Activated CD4-positive, alpha-beta T cell treated with anti-CD3 and anti-CD28 coated beads for 36 hours (primary cell): ENCODE measurements at places on chromosomes 1 and 21.

DNA sequence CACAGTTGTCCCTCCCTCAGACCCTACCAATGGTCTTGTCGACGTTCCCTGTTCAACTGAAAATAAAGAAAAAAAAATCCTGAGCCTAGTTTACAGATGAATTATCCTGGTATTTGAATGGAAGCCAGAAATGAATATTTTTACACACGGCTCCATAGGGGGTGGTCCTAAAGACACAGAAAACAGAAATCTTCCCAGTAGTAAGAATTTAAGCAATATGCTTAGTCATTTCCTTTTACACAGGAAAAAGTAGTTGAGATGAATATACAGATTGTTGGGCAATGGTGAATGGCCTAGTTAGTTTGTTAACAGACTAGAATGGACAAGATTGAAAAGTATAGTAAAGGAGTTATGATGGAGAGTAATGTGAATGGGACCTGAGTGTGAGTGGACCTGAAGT lies 67.4 kb downstream of the RGS18 start:
- DNase-seq, result no peak
- H3K36me3 ChIP-seq, result no peaks in the 10 kb centered on the region
- H3K4me3 ChIP-seq, result no peak overlapping the region
- H3K27me3 ChIP-seq, result no peaks in the 10 kb centered on the region

DNA sequence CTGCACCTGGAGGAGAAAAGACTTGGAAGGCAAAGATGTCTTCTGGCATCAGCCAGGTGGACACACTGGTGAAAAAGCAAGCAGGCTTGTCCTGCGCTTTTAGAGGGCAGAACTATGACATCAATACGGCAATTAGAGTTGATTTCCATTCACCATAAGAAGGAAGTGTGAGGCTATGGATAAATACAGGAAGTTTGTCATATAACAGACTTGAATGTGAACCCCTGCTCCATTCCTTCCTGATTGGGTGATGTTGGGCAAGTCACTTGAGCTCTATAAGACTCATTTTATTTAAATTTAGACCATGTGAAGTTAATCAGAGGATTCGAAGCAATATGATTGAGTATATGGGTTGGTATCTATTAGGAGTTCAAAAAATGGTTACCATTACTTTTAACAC lies 137.8 kb downstream of the PLPP3 start:
- no peaks in the 10 kb centered on the region for H3K4me1 ChIP-seq
- DNase-seq, result no peak
- H3K27ac ChIP-seq, result no peak overlapping the region
- no peaks in the 10 kb centered on the region for H3K27me3 ChIP-seq

DNA sequence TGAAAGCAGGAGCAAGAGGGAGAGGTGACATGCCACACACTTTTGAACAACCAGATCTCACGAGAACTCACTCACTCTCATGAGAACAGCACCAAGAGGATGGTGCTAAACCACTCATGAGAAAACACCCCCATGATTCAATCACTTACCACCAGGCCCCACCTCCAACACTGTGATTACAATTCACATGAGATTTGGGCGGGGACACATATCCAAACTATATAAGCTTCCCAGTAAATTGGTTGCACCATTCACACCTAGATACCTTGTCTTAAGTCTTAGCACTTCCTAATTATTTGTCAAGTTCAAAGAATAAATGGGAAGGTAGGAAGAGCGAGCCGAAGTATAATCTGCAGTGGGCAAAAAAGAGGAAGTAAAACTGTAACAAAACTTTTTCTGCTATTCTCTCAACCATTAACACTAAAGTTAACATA lies 34.3 kb downstream of the AMY1C start:
- no peak for DNase-seq
- no peaks in the 10 kb centered on the region for H3K27me3 ChIP-seq
- no peaks in the 10 kb centered on the region for H3K36me3 ChIP-seq

- H3K27me3 ChIP-seq, result no peaks in the 10 kb centered on the region
- H3K36me3 ChIP-seq, result no peaks in the 10 kb centered on the region
- H3K4me1 ChIP-seq, result peaks cover 21% of the 10 kb centered on the region
- peak overlapping the region; percentile 44 for H3K4me3 ChIP-seq
These were observed 14.3 kb upstream of the LSM10 start for GRCh38 chr1:36411674-36412648.

DNA sequence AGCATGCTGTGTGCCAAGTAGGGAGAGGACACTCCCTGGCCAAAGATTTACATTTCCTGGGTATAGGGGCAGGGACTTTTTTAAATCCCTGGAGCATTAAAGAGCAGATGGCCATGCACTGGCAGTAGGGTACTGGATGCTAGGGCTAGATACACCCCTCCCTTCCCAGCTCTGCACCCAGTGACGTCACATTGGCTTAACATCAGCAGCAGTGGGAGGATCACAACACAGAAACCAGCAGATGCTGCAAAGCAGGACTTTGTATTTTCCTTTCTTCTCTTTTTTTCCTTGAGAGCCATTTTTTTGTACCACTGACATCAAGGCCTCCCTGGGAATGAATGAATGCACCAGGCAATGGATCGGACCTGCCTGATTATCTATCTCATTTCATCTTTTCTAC lies 243.0 kb downstream of the KAZN start:
- H3K4me1 ChIP-seq, result no peaks in the 10 kb centered on the region
- H3K4me3 ChIP-seq, result no peak overlapping the region
- no peak overlapping the region for H3K27ac ChIP-seq
